ENCODE measurements at places on chromosomes 11 and 22. TPM values are rescaled to one million over a fixed set of nuclear protein-coding genes. Genes with fewer than 3 reads are reported as not detected.

- no peak for DNase-seq
Measured at GRCh38 chr11:64620381-64620971, 29.5 kb downstream of the SLC22A12 start.

DNA sequence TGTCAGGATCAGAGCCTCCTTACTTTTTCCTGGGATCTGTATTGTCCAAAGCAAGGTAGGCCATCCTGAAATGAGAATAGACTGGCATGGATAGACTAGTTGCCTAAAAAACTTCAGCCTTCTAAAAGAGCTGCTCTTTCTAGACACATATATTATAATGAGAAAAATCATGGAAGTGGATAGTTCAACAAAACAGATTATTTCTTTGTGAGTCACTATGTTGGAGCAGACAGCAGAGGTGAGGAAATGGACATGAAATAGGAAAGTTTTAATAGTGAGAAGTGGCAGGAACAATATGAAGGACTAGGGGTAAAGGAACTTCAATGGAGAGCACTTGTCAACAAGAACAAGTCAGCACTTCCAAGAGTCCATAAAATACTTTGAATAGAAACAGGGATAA, 101.9 kb upstream of the ANO3 start:
- no peak for DNase-seq

- DNase-seq: no peak
Measured at GRCh38 chr22:50304528-50305392, 2.7 kb downstream of the PLXNB2 start.

DNA sequence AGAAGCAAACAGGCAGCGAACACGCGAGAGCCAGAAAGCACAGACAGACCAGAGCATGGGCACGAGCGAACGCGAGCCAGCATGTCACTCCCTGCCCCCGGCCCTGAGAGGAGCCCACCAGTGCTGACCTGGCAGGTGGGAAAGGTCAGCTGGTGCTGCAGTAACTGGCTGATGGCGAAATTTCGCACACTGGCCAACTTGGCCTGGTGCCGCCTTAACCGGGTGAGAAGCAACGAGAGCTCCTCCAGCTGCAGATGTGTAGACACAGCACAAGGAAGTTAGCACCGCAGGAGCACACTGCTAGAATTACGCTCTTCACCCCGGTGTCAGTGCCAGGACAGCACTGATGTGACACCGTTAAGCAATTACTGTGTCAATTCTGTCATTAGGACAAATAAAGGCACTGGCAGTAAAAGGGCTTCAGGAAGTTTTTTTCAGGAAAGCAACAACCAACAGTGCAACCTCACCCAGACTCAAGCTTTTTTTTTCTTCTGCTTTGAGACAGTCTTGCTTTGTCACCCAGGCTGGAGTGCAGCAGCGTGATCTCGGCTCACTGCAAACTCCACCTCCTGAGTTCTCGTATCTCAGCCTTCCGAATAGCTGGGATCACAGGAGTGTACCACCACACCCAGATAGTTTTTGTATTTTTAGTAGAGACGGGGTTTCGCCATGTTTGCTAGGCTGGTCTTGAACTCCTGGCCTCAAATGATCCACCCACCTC, 76.8 kb downstream of the C11orf58 start:
- no peak for DNase-seq

DNA sequence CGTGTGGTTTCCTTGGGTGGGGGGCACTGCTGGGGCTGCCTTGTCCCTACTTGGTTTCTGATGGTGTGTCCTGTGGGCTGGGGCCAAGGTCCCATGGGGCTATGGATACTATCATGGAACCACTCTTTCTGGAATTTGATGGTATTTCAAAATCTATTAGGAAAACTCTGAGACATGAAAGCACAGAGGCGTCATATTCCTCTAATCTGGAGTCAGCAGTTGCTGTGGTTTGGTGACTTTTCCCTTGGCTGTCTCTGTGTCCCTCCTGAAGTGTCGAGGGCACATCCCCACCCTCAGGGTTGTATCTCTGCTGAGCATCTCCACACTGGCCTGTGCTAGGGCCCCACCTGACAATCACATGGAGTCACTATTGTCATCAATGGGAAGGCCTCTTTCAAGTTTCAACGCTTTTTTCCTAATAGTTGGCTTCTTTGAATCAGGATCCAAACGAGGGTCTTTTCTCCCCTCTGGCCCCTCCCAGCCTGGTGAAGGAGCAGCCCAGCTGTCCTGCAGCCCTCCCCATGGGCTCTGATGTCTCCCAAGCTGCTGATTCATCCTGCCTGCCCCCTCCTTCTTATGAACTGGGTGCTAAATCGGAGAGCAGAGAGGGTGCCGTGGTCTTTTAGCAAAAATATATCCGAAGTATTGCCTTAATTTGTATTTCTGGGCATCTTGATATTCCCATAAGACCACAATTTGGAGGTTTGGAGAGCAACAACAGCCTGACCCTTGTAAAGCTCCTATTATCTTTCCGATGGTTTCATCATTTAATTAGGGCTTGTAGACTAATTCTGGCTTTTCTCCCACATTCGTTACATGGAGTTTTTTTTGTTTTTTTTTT, 38.5 kb downstream of the MED15 start:
- no peak for DNase-seq

- no peak for DNase-seq
Measured at GRCh38 chr11:126578021-126578420, 222.5 kb downstream of the ST3GAL4 start.

- DNase-seq: no peak
Measured at GRCh38 chr11:45949992-45950407, 27.5 kb downstream of the LARGE2 start.

Gene FAM227A
- total RNA-seq: 0.73 TPM

Gene OR5P2
- not detected for total RNA-seq

Gene ST14
- 298 TPM for total RNA-seq

Gene ATG2A
- total RNA-seq: 31.1 TPM
